ENCODE measurements at places on chromosomes 5 and 9.

DNA sequence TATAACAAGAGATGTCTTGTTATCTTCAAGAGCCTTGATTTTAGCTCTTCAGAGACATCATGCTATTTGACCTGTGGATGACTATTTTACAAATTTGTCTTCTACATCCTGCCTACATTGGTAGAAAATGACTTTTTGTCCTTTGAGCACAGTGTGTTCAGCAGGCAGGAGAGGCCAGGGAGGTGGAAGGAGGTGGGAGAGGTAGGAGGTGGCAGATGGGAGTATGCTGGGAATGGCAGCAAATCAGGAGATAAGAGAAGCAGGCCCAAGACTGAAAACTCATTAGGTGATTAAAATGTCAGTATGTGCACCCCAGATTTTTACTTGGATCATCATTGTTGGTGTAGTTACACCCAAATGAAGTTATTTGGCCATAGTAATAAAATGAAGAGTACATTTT is 44.1 kb downstream of the PTPN3 start:
- DNase-seq: no peak

DNA sequence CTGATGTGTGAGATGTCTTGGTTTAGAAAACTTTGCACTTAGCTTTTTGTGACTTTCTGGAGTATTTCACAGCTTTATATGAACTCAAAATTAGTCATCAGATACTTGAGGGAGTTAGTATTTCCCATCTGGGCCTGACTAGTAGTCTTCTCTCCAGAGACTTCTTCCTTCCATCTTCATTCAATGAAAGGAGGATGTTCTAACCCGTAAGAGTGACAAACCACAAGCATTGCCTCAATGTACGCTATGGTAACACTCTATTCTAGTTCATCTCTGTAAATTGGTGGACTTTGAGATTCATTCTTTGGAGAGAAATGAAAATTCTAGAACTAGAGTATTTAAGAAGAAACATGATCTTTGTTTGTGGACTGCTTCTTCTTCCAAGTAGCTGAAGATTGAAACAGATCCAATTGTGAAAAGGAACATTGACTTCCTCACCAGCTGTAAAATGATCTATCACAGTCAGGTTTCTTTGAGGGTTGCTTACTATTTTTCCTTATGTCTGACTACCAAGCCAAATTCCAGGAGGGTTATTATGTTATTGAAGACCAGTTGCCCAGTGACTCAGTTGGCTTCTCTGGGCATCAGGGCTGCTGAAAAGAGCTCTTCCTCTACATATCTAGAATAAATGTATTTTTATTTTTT is 157.6 kb downstream of the SLC12A2 start:
- DNase-seq: no peak

DNA sequence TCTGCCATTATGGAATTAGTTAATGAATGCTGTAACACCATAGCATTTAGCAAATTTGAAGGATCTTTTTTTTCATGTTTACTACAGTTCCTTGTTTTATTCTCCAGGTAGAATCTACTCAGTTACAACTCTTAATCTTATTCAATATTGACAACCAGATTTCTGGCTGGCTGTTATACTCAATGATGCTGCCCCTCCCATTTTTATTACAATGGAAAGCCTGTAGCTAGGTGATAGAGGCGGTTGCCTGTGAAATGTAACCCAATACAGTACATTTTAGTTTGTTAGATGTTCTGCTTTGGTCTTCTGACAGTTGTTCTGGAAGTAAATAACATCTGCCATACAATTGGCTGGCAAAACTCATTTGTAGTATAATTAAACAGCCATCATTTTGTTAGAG is 294.2 kb downstream of the DMRTA1 start:
- no peak for DNase-seq

- DNase-seq: no peak
These were observed 30.7 kb downstream of the TERT start for GRCh38 chr5:1264211-1264610.

DNA sequence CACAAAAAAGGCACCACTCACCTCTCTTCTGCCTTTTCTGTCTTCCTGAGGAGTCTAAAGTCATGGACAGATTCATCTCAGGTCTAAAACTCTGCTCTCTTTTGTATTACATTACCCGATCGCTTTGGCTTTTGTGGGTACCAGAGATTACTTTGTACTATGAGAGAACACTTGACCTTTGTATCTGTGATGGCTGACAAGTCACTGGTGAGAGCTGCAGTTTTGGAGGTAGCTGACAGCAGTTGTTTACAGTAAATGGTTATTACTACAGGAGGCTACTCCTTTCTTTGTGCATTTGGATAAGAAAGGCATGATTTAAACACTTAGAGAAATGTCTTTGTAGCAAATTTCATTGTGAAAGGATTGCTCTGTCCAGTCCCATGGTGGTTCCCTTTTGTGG is 307.3 kb downstream of the FBXL17 start:
- no peak for DNase-seq

GRCh38 chr9:22049411-22049810 is 40.3 kb upstream of the CDKN2B start:
- no peak for DNase-seq

GRCh38 chr9:88995200-88995577 is 3.9 kb downstream of the S1PR3 start:
- no peak for DNase-seq

- DNase-seq: peak; percentile 30
These were observed 746 bp downstream of the STRBP start for GRCh38 chr9:123267481-123268198.

- DNase-seq: no peak
These were observed 150.3 kb downstream of the CDH18 start for GRCh38 chr5:19837536-19838174.

GRCh38 chr5:96868603-96869371 is 7.5 kb upstream of the ERAP2 start:
- peak; percentile 52 for DNase-seq

- DNase-seq: no peak
These were observed 13.5 kb downstream of the NSD1 start for GRCh38 chr5:177146891-177147638.

DNA sequence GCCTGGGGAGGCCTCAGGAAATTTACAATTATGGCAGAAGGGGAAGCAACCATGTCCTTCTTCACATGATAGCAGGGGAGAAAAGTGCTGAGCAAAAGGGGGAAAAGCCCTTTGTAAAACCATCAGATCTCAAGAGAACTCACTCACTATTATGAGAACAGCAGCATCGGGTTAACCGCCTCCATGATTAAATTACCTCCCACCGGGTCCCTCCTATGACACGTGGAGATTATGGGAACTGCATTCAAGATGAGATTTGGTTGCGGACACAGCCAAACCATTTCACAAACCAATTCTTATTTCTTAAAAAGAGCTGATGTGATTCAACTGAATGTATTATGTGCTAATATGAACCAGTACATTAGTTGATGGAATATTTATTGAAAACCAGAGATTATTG is 63.9 kb downstream of the PARP8 start:
- no peak for DNase-seq

DNA sequence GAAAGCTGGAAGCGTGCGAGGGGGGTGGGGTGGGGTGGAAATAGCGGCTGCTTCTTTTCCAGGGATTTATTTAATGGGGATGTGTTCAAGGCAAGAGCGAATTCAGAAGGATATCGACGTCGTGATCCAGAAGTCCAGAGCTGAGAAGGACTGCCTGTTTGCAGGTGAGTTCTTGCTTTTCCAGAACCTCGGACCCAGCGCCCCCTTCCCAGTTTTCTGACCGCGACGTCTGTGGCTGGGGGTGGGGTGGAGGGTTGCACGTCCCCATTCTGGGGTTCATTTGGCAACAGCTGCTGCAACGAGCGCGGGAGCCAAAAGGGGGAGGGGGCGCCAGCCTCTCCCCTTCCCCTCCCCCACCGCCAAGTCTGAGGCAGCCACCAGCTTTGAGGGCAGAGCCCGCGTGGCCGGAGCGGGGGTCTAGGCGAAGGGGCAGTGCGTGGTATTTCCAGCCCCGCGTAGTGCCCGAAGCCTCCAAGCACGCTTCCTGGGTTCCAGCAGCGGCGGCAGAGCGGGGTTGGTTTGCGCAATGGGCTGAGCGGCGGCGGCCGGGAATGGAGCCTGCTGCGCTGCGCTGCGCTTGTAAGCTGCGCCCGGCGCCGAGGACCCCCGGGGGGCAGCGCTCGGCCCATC is 701 bp downstream of the PARP8 start:
- peak; percentile 31 for DNase-seq

DNA sequence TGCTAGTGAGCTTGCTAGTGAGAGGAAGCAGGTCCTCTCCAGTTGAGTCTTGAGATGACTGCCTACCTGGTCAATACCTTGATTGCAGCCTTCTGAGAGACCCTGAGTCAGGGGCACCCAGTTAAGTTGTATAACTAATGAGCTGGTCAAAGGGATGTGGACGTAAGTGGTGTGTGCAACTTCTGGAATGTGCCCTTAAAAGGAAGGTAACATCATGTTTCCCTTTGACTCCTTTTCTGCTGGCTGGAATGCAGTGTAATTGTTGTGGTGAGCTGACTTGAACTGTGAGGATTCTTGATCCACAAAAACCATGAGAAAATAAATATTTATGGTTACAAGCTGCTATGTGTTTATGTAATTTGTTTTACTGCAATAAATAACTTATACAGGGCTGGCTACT is 2.4 kb upstream of the SNX2 start:
- DNase-seq: no peak

DNA sequence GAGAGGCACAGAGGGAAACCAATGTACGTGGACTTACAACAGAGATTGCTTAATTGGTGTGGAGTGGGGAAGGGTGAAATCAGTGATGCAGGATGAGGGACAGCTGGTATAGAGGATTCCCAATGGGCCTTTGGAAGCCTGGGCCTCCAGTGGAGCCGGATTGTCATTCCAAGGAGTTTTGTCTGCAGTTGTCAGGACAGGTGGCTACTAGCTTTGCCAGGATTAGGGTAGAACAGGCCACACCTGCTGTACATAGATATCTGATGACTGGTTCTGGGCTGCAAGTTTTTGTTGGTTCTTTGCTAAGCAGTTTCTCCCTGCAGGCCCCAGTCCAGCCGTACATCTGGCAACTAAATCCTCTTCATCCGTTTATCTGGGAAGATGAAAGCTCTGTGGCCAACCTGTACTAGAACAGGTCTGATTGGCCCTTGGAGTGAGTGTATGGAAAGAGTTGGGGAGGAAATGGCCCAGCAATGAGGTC is 4.2 kb downstream of the SKP2 start:
- no peak for DNase-seq

- DNase-seq: no peak
These were observed 15.0 kb upstream of the C5orf58 start for GRCh38 chr5:170217831-170218230.

- no peak for DNase-seq
These were observed 245.0 kb upstream of the ACTBL2 start for GRCh38 chr5:57727591-57727990.

DNA sequence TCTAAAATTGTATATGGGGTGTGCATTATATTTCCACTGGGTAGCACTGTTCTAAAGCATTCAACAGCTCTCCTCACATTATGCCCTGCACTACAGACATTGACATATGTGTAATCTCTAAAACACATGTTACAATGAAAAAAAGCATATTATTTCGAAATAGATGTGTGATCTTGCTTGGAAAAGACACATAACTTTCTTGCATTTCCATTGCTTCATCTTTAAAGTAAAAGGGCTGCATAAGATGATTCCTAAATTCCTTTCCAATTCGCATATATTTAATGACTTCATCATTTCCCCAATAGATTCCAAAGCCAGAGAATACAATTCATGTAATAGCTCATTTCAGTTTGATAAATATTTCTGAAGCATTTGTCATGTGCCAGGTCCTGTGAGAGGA is 566.9 kb downstream of the PDE4D start:
- DNase-seq: no peak

DNA sequence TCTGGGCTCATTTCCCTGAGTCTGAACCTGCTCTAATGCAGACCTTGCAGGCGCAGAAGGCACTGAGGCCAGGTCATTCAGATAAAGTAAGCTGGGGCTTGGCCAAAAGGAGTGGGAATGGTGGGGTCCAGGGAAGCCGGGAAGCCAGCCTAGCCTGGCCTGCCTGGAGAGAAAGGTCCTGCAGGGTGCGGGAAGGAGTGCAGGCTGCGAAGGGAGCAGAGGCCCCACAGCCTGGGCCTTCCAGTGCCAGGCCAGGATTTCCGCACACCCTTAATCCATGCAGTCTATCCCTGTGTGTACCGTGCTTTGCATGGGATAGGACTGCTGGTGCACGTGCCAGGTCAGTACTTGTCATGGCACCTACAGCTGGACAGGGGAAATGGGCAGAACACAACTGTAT is 3.6 kb upstream of the STING1 start:
- DNase-seq: no peak

- no peak for DNase-seq
These were observed 9.8 kb upstream of the NTRK2 start for GRCh38 chr9:84659773-84660172.

- peak; percentile 79 for DNase-seq
These were observed 33.6 kb upstream of the NSMF start for GRCh38 chr9:137492464-137493363.

DNA sequence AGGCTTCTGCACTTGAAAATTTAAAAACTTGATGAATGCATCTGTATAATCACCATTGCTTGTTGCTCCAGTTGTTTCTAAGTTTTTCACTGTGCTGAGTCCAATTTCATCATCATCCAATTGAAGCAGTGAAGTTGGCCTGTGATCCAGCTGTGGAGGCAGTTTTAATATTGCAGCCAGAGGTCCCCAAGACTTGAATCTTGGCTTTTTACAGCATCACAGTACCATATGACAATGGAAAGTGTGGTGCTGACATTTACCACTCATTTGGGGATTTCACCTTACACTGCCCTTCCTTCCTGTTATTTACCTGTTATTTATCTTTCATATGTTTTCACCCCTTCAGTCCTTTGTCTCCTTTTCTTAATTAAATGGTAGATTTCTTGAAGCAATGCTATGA is 76.2 kb upstream of the SPIN1 start:
- no peak for DNase-seq

GRCh38 chr5:178640331-178641045 is 13.6 kb upstream of the CLK4 start:
- no peak for DNase-seq

DNA sequence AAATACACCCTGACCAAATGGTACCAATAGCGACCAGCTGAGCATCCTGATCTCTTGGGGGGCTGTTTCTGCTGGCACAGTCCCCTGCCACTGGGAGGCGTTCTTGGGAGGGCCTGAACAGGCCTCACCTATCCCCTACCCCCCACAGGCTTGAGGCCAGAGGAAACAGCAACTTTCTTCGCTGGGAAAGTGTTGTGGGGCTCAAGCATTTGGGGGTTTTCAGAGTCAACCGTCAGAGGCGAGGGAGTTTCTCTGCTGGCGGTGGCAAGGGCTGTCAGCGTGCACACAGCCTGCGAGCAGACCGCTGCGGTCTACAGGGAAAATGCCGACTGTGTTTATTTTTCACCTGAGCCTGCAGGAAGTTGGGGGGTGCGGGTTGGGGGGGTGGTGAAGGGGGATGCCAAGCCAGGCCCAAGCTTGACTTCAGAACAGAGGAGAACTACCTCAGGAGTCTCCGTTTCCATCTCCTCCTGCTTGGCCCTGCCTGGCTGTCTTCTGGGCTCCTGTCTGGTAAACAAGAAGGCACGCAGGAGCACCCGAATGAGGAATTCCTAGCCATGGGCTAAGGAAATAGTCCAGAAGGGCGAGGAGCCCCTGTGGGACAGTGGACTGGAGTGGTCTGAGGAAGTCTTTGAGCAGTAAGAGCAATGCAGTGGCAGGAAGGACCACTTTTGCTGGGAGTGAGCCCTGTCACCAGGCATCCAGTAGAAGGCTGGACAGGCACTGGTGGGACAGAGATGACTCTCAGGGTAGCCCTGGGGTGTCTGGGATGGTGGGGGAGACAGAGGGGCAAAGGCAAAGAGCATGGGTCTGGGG is 18.1 kb downstream of the TCF7 start:
- DNase-seq: peak; percentile 72

All from GM13977 (cell line).